ENCODE measurements at places on chromosomes 7 and 10.

- no peak for DNase-seq
Observed at GRCh38 chr10:32605787-32606186, 159.8 kb downstream of the CCDC7 start.

DNA sequence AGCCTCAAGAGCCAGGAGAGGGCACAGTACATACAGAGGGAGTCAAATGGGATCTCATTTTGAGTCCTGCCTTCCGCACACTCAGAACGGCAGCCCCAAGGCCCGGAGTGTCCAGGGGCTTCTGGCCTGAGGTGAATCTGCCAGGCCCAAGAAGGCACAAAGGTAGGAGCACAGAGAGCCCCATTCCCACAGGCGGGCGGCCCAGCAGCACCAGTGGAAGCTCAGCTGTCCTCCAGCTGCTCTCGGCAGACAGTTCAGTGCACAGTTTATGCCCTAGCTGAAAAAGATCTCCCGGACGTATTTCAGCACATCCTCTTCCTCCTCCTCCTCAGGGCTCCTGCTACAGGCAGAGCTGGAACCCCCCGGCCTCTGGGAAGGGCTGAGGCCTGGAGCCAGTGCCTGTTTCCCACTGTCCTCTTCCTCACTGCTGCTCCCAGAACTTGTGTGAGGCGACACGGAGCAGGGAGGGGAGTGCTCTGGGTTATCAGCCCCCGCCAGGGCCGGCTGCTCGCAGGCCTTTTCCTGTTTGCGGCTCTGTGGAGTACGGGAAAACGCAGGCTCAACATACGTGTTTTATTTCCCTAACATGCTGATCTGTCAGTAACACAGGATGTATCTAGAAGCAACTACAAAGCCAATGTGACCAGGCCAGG lies 4.0 kb downstream of the CYREN start:
- DNase-seq: no peak

GRCh38 chr7:45102785-45103712 lies 8.4 kb downstream of the TBRG4 start:
- DNase-seq: no peak

DNA sequence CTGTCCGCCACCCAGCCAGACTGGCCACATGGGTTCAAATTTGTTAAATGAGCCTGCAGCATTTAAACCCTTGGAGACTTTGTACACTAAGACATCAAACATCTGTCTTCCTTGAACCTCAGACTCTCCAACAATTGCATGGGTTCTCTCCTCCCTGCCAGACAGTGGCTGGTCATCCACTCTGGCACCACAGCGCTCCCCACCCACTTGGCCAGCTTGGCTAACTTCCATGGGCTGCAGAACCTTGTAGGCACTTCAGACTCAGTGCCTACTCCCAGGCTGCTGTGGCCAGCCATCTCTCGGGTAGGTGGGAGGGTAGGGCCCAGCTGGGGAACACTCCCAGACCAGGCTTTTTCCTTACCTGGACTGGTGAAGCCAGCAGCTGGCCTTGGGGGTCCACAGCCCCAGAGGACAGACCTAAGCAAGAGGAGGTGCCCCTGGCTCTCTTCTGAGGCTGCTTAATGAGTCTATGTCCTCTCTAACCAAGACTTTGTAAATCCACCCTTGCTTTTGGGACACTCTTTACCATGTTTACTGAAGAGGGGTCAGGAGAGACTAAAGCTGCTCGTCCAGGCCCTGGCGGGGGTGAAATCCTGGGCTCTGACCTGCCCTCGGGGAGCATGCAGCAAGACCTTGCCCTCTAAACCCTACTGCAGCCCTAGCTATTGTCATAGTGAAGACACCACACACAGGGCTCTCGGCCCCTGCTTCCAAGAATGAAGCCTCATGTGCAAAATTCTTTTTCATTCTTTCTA lies 82.7 kb downstream of the ARHGAP22 start:
- DNase-seq: peak; percentile 55

- no peak for DNase-seq
Observed at GRCh38 chr7:133386205-133386604, 133.3 kb downstream of the EXOC4 start.

DNA sequence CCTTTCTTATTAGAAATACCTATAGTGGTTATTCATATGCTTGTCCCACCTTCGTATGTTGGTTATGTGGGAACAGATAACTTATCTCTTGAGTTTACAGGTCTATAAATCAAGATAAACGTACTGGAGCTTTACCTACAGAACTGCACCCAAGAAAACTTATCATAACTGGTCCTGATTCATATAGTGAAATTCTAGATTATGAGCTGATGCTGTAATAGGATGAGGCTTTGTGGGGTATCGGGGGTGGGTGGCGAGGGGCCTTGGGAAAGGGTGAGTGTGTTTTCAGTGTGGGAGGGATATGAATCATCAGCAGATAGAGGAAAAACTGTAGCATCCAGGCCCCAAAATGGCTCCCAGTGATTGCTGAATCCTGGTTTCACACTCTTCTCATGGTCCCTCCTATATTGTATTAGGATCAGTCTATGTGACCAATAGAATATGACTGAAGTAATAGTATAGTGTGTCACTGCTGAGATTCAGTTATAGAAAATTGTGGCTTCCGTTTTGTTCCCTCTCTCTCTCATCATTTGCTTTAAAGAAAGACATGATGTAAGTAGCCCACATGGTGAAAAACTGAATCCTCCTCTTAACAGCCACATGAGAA lies 706.8 kb upstream of the LRRTM3 start:
- no peak for DNase-seq

- peak; percentile 76 for DNase-seq
Observed at GRCh38 chr7:14233076-14233867, 243.8 kb upstream of the ETV1 start.

DNA sequence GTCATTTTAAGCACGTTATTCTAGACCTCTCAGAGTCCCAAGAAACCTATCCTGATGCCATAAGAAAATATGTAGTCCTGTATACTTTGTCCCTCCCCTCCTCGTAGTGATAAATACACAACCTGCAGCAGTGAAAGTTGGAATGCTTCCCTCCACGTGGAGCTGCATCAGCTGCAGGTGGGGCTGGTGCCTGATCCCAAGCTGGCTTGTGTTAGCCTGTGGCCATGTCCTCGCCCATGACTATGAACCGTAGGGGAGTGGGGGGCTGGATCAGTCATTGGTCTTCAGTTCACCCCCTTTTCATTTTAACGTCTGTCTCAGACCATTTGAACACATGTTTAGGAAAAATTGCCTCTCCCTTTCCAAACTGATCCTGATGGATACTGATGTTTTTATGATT lies 171.4 kb upstream of the HABP2 start:
- DNase-seq: no peak

- no peak for DNase-seq
Observed at GRCh38 chr7:6496842-6497636, 49.3 kb upstream of the DAGLB start.

- DNase-seq: peak; percentile 50
Observed at GRCh38 chr10:118564652-118565051, 30.8 kb downstream of the PRLHR start.

- no peak for DNase-seq
Observed at GRCh38 chr10:19426034-19426433, 377.4 kb downstream of the MALRD1 start.

GRCh38 chr7:157318015-157318706 lies 18.6 kb upstream of the DNAJB6 start:
- DNase-seq: peak; percentile 91

DNA sequence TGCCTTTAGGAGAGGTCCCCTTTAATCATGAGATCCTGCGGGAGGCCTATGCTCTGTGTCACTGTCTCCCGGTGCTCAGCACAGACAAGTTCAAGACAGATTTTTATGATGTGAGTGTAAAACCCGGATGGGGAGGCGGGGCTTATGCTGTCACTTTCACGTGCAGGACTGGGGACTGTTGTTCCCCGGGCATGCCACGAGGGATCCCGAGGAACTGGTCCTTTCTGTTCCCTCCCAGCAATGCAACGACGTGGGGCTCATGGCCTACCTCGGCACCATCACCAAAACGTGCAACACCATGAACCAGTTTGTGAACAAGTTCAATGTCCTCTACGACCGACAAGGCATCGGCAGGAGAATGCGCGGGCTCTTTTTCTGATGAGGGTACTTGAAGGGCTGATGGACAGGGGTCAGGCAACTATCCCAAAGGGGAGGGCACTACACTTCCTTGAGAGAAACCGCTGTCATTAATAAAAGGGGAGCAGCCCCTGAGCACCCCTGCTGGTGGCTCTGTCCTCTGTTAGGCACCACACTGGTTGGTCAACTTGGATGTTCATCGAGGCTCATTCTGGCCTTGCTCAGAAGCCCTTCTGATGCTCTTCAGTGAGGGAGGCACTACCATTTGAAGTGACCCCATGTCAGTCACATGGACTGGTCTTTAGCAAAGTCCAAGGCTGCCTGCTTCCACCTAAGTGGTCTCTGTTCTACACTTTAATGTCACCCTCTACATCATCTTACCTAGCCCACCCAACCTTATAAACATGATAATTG lies 2.8 kb downstream of the COPS6 start:
- peak; percentile 47 for DNase-seq

DNA sequence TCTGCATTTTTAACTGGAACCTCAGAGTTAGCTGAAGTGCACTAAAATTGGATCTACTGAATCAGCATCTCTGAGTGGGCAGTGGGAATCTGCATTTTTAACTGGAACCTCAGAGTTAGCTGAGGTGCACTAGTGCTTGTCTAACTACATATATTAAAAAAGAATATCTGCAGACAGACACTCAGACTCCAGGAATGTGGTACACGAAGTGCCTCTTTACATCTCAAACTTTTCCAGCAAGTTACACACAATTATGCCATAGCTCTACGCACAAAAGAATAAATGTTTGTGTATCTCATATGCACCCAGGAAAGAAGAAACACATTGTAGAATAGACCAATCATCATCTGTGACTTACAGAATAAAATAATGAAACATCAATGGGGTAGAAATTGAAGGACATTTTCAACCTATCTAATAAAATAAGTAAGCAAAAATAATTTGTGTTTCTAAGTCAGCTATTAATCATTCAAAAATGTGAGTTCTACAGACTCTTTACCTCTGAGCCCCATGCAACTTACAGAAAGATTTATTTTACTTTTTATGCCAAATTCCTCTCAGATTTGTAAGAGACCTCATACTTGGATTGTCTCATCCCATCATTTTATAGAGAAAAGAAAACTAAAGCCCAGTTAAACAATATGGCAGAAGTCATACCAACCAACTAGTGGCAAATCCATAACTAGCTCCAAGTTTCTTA lies 28.3 kb downstream of the PPP1R3A start:
- peak; percentile 46 for DNase-seq

- peak; percentile 29 for DNase-seq
Observed at GRCh38 chr10:119350502-119351097, 143.2 kb downstream of the GRK5 start.

DNA sequence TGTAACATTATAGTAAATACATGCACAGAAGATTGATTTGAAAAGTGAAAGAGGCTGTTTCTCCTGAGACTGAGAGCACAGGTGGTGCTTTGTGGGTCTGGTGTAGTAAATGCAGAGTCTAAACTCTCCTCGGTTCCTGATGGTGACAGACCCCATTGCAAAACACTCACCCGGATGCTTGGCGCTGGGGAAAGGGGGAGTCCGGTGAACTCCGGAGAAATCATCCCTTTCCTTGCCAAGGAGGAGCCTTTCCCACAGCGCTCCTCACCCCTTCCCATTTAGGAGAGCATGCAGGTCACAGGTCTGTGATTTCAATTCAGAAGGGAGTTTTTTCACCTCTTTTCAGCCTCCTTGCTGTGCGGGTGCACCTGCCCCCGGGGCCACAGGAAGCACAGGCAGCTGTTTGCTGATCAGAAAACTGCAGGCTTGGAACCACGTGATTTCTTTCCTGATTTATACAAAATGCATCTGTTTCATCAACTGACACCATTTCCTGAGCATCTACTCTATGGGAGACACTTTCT lies 75.6 kb upstream of the LYZL2 start:
- no peak for DNase-seq

GRCh38 chr10:61355211-61355610 lies 98.0 kb downstream of the TMEM26 start:
- DNase-seq: no peak

- no peak for DNase-seq
Observed at GRCh38 chr7:140310337-140311002, 87.9 kb downstream of the SLC37A3 start.

- DNase-seq: no peak
Observed at GRCh38 chr7:79291498-79291865, 162.0 kb downstream of the MAGI2 start.

- peak; percentile 59 for DNase-seq
Observed at GRCh38 chr10:32205670-32206069, 141.3 kb downstream of the EPC1 start.

DNA sequence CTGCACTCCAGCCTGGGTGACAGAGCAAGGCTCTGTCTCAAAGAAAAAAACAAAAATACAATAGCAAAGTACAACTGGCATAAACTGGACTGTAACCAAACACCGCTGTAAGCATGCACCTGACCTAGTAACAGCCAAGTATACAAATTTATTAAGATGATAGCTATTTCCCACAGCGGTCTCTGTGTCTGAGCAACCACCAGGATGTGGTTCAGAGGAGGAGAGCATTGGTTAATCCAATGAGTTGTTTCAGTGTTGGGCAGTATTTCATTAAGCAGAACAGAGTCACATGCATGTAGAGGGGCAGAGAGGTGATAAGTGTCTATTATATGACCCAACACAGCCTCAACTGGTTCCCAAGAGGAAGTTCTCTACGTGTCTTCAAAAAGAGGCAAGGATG lies 4.0 kb downstream of the SLC16A12 start:
- no peak for DNase-seq

DNA sequence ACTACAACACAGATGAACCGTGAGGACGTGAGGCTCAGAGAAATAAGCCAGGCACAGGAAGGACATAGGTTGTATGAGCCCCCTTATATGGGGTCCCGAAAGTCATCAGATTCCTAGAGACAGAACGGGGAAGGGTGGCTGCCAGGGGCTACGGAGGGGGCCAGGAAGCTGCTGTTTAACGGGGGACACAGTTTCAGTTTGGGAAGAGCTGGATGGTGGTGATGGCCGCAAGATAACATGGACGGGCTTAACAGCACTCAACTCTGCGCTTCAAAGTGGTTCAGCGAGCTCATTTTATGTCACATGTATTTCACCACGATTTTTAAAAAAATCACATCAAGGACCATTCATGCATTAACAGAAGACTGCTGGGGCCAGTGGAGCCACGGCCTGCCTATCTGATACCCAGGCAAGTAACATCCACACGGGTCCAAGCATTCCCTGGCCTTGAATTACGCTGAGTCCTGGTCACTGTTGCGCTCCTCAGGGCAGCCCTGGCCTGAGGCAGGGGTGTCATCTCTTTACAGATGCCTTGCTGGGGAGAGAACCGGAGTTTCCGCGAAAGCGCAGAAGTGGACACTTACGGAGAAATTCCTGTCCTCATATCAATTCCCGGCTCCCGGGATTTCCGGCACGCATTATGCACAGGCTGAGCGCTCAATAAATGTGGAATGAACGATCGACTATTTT lies 1.5 kb downstream of the CARD11 start:
- DNase-seq: no peak

GRCh38 chr7:78125884-78126283 lies 327.3 kb downstream of the PHTF2 start:
- peak; percentile 82 for DNase-seq

Measured in GM23248 (cell line).